ENCODE measurements at places on chromosomes 3 and 15.

- no peak for DNase-seq
Measured at GRCh38 chr3:182812123-182812522, 18.8 kb downstream of the ATP11B start.

- DNase-seq, result no peak
Measured at GRCh38 chr3:186235554-186235953, 126.5 kb downstream of the DGKG start.

- no peak for DNase-seq
Measured at GRCh38 chr3:132090921-132091320, 56.1 kb upstream of the CPNE4 start.

DNA sequence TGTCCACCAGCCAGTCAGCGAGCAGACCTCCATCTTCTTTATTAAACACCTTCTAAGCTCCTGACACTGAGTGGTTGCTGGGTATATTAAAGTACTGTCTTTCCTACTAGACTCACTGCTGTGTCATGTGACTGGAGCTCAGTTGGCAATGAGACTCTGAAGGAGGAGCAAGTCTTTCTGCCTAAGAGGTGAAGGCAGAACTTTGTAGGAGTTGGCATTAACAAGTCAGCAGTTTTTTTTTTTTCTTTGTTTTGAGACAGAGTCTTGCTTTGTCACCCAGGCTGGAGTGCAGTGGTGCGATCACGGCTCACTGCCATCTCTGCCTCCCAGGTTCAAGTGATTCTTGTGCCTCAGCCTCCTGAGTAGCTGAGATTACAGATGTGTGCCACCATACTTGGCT is 62.2 kb downstream of the ABHD5 start:
- no peak for DNase-seq

GRCh38 chr3:39295184-39295775 is 15.4 kb upstream of the CX3CR1 start:
- no peak for DNase-seq

All from cerebellar nuclear complex (tissue), 1 donor.